ENCODE measurements at places on chromosomes 7 and 10. TPM values are rescaled to one million over a fixed set of nuclear protein-coding genes. Genes with fewer than 3 reads are reported as not detected.
A peak's percentile ranks its signal among the peaks of the same experiment; 100 is the strongest.

Gene HOXA3
- not detected for total RNA-seq

GRCh38 chr7:47492716-47493325 is 89.1 kb downstream of the TNS3 start:
- no peak overlapping the region for H3K4me3 ChIP-seq
- peaks cover 8% of the 10 kb centered on the region for H3K27me3 ChIP-seq
- H3K36me3 ChIP-seq, result no peaks in the 10 kb centered on the region

DNA sequence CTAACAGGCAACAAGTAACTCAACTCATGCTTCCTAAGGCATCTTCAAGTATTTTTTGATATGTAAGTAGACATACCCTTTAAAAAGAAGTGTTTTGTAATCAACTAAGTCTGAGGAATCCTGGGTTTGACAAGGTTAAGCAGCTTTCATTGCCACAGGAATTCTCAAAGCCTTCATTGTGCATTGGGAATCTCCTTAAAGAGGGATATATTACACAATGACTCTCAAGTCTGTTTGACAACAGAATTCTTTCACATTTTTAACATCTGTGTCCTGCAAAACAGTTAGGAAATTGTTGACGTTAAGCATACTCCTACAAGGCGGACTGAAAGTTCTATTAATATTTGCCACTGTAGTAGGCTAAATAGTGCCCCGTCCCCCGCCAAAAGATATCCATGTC is 71.4 kb downstream of the SGMS1 start:
- H3K4me3 ChIP-seq, result no peak overlapping the region
- H3K27me3 ChIP-seq, result no peaks in the 10 kb centered on the region

Gene MYL10
- not detected for total RNA-seq

Gene FZD1
- total RNA-seq, result 1.2 TPM

Gene NEURL1
- total RNA-seq, result 1.6 TPM

DNA sequence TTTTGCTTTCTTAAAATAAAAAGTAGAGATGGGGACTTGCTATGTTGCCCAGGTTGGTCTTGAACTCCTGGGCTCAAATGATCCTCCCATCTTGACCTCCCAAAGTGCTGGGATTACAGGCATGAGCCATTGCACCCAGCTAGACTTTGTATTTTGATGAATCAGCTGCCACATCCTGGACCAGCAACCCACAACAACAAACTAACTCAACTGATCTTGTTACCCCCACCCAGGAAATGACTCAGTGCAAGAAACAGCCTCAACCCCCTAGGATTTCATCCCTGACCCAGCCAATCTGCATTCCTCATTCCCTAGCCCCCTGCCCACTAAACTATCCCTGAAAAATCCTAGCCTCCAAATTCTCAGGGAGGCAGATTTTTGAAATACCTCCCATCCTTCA is 123.8 kb downstream of the IPMK start:
- H3K4me1 ChIP-seq, result peaks cover 17% of the 10 kb centered on the region
- no peak overlapping the region for H3K4me3 ChIP-seq
- no peaks in the 10 kb centered on the region for H3K36me3 ChIP-seq
- no peak overlapping the region for H3K27ac ChIP-seq
- H3K27me3 ChIP-seq, result peaks cover 4% of the 10 kb centered on the region

DNA sequence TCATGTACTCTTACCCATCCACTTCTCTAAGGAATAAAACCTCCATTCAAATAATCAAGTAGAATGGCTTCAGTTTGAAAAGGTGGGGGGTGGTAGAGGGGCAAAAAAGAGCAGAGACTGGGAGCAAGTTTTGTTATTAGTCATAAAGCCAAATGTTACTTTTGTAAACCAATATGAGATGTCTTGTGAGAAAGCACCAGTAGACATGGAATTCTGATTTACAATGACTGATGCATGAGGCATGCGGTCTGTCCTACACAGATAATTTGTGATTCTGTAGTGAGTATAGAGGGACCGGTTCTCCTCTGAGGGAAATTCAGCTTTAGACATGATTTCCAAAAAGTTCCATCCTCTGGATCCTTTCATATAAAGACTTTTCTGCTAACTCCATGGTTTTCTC is 12.9 kb upstream of the ABCA13 start:
- H3K4me1 ChIP-seq, result peaks cover 1% of the 10 kb centered on the region
- no peak overlapping the region for H3K27ac ChIP-seq
- H3K27me3 ChIP-seq, result peaks cover 13% of the 10 kb centered on the region
- no peak for DNase-seq
- H3K4me3 ChIP-seq, result no peak overlapping the region

Gene TMEM225B
- total RNA-seq, result 1.2 TPM

DNA sequence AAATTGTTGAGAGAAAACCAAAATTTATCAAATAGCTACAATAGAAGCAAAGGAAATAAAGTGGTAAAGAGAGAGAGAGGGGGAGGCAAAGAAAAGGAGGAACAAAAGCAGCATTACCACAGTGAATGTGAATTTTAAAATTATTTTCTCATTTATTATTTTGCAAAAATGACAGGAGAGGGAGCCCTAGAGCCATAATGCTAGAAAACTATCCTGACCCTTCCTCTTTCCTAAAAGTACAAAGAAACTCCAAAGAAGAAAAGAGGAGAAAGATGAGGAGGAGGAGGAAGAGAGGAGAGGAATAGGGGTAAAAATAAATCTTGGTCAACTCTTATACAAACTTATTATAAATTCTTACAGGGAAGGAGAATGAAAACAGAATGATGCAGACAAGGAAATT is 921.5 kb downstream of the NRG3 start:
- no peaks in the 10 kb centered on the region for H3K4me1 ChIP-seq
- no peak overlapping the region for H3K4me3 ChIP-seq
- no peaks in the 10 kb centered on the region for H3K36me3 ChIP-seq
- no peak for DNase-seq
- no peak overlapping the region for H3K27ac ChIP-seq

DNA sequence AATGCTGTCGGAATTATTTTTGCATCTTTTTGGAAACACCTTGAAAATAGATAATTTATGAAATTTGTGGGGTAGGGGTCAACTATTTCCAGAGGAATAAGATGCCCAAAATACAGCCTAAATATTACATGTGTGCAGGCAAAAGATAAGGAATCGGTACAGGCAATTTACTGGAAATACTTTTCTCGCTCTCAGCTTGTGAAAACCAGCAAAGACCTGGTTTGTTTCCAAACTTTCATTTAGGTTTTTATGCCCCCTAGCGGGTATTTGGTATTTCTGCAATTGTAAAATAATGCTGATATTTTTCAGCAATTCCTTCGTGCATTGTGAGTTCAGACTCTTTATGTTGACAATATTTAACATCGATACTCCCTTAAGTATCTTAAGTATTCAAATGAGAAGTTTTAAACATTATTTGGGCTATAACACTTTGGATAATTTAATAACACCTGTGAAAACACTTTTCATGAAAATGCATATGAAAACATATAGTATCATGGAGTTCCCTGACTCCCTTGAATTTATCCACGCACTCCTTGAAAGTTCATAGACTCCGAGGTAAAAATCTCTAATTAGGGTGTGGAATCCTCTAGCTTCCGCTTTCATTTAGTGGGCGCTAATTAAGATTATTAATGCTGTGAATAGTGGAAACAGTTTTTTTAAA is 132.4 kb downstream of the TSPAN12 start:
- no peaks in the 10 kb centered on the region for H3K4me1 ChIP-seq
- no peak for DNase-seq
- H3K4me3 ChIP-seq, result no peak overlapping the region
- H3K36me3 ChIP-seq, result no peaks in the 10 kb centered on the region
- H3K27ac ChIP-seq, result no peak overlapping the region
- H3K27me3 ChIP-seq, result no peaks in the 10 kb centered on the region

DNA sequence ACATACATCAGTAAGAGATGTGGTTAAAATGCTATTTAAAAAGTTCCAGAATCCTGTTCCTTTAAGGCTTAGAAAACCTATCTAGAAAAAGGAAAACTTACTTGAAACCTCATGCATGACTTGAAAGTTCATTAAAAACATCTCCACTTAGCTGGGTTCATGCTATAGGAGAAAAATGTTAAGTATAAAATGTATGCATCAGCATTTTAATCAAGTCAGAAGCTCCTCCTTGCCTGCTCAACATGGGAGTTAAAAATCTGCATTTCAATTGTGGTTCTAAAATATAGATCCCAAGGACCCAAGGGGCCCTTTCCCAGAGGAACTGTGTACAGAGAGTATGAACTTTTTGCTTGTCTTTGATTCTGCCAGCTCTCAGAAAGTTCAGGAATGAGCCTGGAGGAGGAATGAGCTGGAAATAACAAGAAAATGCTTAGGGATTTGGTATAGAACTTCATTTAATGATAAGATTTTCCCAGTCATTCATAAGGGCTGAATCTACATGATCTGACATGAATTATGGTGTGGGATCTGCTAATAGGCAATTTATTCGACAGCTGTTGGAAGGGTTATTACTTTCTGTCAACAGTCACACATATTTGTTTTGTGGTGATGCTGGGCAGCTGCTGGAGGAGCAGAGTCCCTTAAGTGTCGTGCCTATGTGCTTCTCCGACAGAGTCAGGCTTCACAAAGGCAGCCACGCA is 85.6 kb upstream of the MTPN start:
- H3K4me1 ChIP-seq, result no peaks in the 10 kb centered on the region

DNA sequence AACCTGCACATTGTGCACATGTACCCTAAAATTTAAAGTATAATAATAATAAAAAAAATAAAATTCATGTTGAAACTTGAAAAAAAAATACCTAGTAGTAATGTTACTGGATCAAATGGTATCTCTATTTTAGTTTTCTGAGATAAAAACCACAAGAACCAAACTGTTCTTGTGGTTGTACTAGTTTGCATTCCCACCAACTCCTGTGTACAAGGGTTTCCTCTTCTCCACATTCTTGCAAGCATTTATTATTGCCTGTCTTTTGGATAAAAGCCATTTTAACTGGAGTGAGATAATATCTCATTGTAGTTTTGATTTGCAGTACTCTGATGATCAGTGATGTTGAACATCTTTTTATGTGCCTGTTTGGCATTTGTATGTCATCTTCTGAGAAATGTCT is 177.7 kb downstream of the KIF20B start:
- no peaks in the 10 kb centered on the region for H3K4me1 ChIP-seq
- DNase-seq, result no peak
- no peak overlapping the region for H3K27ac ChIP-seq
- H3K36me3 ChIP-seq, result no peaks in the 10 kb centered on the region

Gene CCDC136
- 5.1 TPM for total RNA-seq

- H3K4me3 ChIP-seq, result no peak overlapping the region
- DNase-seq, result no peak
- peaks cover 7% of the 10 kb centered on the region for H3K4me1 ChIP-seq
- peaks cover 11% of the 10 kb centered on the region for H3K27me3 ChIP-seq
- H3K36me3 ChIP-seq, result no peaks in the 10 kb centered on the region
Observed at GRCh38 chr7:44194069-44194468, 4.8 kb upstream of the GCK start.

Gene OR2A1
- 0.06 TPM for total RNA-seq

- H3K4me1 ChIP-seq, result peaks cover 40% of the 10 kb centered on the region
- DNase-seq, result peak; percentile 35
- peak overlapping the region; percentile 100 for H3K27ac ChIP-seq
Observed at GRCh38 chr7:4683884-4684565, 1.9 kb downstream of the FOXK1 start.

Gene EEF1AKMT2
- total RNA-seq, result 28.3 TPM

DNA sequence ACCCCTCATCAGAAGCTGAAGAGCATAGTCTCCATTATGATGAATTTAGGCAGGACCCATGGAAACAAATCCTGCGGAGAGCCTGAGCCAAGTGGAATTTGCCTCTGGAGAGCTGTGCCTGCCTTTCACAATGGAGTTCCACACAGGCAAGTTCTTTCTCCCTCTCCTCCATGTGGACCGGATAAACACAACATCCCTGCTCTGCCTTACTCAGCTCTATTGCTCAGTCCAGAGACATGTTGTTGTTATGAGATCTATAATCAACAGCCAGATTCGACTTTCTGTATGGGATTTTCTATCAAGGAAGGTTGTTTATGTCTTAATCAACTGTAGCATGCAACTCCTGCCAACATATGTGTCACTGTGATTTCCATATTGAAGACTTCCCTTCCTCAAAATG is 59.5 kb upstream of the ELMO1 start:
- no peaks in the 10 kb centered on the region for H3K4me1 ChIP-seq
- H3K36me3 ChIP-seq, result no peaks in the 10 kb centered on the region
- peaks cover 28% of the 10 kb centered on the region for H3K27me3 ChIP-seq
- H3K27ac ChIP-seq, result no peak overlapping the region

- no peak for DNase-seq
- H3K27ac ChIP-seq, result no peak overlapping the region
- H3K4me3 ChIP-seq, result no peak overlapping the region
- H3K4me1 ChIP-seq, result peaks cover 50% of the 10 kb centered on the region
Observed at GRCh38 chr7:155291729-155292128, 5.9 kb upstream of the INSIG1 start.

GRCh38 chr7:33821970-33822369 is 83.4 kb upstream of the BMPER start:
- no peak overlapping the region for H3K27ac ChIP-seq
- H3K4me3 ChIP-seq, result no peak overlapping the region
- no peaks in the 10 kb centered on the region for H3K4me1 ChIP-seq
- peaks cover 2% of the 10 kb centered on the region for H3K27me3 ChIP-seq
- H3K36me3 ChIP-seq, result no peaks in the 10 kb centered on the region

Gene ACHE
- not detected for total RNA-seq

Gene TMEM139
- 0.29 TPM for total RNA-seq

- no peak for DNase-seq
- H3K36me3 ChIP-seq, result no peaks in the 10 kb centered on the region
- no peak overlapping the region for H3K4me3 ChIP-seq
- H3K27me3 ChIP-seq, result no peaks in the 10 kb centered on the region
- no peak overlapping the region for H3K27ac ChIP-seq
Observed at GRCh38 chr7:104723001-104723400, 291.0 kb upstream of the KMT2E start.

Gene HOXA2
- not detected for total RNA-seq

- DNase-seq, result no peak
- H3K4me3 ChIP-seq, result no peak overlapping the region
- H3K36me3 ChIP-seq, result no peaks in the 10 kb centered on the region
- peaks cover 13% of the 10 kb centered on the region for H3K27me3 ChIP-seq
Observed at GRCh38 chr10:114638821-114639625, 19.1 kb downstream of the ABLIM1 start.

DNA sequence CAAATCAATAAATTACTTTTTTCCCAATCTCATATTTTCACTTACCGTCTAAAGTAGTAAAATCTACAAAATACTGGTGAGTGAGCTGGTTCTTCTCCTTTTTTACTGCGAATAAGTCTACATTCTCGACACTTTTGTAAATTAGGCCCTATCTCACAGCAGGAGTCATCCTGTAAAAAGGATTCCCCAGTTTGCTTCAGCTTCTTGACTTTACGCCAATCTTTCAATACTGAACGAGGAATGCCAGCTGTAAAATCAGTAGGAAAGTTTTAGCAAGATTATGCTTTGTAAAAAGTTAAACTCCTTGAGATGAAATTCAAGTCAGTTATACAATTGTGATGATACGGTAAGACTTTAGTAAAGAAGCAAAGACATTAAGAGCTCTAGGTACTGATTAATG is 67.3 kb downstream of the NRBF2 start:
- peaks cover 19% of the 10 kb centered on the region for H3K4me1 ChIP-seq
- no peaks in the 10 kb centered on the region for H3K27me3 ChIP-seq
- peaks cover 39% of the 10 kb centered on the region for H3K36me3 ChIP-seq
- H3K27ac ChIP-seq, result no peak overlapping the region

Gene TEX47
- total RNA-seq, result not detected

Gene AKR1C2
- total RNA-seq, result not detected

Data from activated CD4-positive, alpha-beta T cell treated with anti-CD3 and anti-CD28 coated beads, Interleukin-2, amount 10 ng/mL, durations not matched to agents 7 days and 5 days (primary cell).